Cardiac fibroblast (primary cell): ENCODE measurements at places on chromosomes 7 and 10.
A peak's percentile ranks its signal among the peaks of the same experiment; 100 is the strongest.

- no peak for DNase-seq
These were observed 26.3 kb upstream of the TSPAN33 start for GRCh38 chr7:129118182-129118581.

- peak; percentile 29 for DNase-seq
These were observed 57.5 kb downstream of the AGMO start for GRCh38 chr7:15504351-15504750.

DNA sequence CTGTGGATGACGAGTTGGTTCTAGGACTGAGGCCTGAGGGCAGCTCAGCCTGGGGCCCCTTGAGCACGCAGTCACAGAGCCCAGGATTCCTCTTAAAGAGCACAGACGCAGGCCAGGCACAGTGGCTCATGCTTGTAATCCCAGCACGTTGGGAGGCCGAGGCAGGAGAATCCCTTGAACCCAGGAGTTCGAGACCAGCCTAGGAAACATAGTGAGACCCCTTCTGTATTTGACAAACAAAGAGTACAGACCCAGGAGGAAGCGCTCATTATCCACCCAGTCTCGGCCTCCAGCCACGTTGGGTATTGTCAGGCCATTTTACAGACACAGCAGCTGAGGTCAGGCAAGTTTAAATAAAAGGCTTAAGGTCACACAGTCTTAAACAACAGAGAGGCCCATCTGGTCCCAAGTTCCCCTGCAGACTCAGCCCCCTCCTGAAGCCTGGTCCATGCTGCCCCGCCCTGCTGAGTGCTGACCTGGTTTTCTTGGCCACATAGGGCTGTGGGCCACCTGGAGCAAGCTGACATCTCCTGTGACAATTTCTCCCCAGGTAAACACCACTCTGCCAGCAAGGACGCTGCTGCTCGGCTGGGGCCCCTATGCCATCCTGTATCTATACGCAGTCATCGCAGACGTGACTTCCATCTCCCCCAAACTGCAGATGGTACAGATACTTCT lies 12.6 kb downstream of the RGR start:
- no peak for DNase-seq

GRCh38 chr7:29881724-29882123 lies 75.4 kb downstream of the WIPF3 start:
- DNase-seq: no peak

- DNase-seq: no peak
These were observed at the start of gene GOLGA7B for GRCh38 chr10:97849687-97850402. TSS of gene GOLGA7B (plus strand) at chr10:97849843. CDS start at chr10:97850304, 461 bp downstream.

DNA sequence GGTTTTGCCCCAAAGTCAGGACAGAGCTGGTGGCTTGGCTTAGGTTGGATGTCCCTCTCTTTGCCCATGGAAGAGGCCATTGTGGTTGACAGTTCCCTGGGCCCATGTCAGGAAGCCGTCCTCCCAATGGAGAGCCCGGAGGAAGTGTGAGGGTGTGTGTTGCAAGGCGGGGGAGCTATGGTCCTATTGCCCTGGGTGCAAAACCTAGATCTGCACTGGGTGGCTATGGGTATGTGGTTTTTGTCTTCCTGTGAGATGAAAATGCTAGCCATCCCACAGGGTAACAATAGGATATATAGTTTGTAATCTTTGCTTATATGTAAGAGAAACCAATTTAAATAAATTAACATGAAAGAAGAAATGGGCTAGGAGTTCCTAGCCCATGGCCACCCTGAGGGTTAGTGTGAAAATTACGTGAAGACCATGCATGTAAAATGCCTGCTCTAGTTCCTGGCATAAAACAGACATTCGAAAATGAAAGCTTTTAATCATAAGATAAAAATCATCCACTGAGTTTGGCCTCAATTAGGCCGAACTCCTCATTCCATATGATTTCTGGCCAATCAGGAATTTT lies 189.2 kb downstream of the PLPP4 start:
- no peak for DNase-seq

DNA sequence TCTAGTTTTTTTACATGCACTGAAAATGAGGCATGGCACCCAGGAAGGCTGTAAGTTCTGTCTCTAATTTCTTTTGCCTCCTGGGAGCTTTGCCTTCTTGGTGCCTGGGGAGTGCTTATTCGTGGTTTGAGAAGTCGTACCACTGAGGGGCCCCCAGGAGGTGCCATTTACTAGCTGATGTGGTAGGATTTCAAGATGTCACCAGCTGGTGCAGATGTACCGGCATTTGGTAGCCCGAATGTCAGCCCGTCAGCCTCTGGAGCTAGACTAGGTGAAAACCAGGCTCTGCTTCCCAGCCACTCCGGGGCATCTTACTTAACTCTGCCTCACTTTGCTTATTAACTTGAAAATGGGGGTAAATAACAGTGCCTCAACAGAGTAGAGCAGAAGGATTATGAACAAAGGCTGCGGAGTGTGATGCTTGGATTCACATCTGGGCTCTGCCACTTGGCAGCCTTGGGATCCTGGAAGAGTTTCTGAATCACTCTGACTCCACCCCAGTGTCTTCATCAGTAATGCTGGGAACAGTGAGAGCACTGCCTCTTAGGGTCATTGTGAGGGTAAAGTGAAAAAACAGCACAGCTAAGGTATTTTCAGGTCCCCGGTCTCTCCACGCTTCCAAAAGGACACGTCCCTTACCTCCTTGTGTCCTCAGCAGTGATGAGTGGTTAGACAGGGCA lies 31.4 kb upstream of the BTBD16 start:
- peak; percentile 39 for DNase-seq

DNA sequence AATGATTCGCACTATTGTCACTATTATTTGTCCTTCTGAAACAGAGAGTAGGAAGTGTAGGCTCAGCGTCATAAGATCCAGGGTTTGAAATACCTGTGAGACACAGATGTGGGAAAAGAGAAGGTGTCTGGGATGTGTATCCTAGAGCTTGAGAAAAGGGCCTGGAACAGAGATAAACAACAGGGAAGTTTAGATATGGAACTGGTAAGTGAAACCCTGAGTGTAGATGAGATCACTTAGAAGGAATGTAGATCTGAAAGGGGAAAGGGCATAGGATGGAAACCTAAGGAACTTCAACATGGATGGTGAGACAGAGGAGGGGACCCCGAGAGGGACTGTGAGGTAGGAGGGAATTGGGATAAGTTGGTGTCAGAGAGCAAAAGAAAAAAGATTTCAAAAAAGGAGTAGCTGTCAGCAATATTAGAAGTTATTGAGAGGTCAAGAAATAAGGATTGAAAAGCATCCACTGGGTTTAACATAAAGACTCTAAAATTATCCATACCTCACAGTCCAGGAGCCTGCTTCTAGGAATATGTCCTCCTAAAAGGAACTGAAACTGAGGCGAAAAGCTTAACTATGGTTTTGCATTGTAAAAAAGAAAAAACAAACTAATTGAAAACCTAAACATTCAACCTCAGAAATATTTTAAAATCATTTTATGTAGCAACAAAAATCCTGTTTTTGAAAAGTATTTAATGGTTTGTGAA lies 119.2 kb upstream of the NPVF start:
- DNase-seq: no peak

DNA sequence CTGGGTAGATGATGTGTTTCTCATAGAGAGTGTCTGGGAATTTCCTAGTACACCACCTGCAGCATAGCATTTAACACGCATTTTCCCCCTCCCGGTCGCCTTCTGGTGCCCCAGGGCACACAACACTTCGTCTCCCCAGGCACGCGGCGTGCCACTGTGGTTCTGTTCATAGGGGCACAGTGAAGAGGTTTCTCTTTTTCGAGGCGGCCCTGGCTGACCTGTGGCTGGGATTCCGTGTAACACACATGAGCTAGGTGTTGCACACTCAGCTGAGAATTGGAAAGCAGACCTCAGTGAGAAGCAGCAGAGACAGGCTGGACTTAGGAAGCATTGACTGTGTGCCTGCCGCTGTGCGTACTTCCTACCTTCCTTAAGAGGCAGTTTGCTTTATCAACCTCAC lies 214.3 kb upstream of the SHH start:
- DNase-seq: no peak

GRCh38 chr7:25754333-25754732 lies 397.7 kb upstream of the NFE2L3 start:
- no peak for DNase-seq

DNA sequence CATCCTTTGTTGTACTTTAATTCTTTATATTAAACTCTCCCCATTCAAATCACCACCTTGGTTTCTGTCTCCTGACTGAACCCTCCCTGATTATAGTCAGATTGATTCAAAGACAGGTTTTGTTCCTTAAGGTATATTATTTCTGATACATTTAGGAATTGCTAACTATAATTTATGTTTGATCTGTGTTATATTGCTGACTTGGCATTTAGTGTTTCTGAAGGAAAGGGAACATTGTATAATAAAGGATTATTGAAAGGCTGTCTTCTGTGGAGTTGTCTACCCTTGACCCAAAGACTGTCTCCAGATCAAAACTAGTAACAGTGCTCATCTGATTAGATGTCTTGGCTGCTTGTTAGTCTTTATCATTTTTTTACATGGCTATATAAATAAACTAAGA lies 10.3 kb downstream of the CDK1 start:
- DNase-seq: no peak

DNA sequence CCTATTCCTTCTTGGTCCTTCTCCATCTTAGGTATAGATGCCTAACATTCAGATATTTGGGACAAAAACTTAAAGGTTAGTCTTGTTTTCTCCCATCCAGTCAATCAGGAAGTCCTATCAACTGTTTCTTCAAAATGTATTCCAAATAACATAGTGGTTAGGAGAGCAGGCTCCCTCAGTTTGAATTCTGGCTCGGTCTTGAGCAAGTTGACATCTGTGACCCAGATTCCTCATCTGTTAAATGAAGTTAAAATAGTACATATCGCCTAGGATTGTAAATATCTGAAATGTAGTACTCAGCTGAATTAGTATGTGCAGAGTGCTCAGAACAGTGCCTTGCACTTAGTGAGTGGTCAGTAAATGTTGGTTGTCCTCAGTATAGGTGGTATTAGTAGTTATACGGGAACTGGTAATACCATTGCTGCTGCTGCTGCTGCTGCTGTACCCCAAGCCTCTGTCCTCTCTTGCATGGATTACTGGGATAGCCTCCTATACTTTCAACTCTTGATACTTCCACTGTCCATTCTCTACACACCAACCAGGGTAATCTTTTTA lies 58.6 kb downstream of the RALA start:
- DNase-seq: no peak

DNA sequence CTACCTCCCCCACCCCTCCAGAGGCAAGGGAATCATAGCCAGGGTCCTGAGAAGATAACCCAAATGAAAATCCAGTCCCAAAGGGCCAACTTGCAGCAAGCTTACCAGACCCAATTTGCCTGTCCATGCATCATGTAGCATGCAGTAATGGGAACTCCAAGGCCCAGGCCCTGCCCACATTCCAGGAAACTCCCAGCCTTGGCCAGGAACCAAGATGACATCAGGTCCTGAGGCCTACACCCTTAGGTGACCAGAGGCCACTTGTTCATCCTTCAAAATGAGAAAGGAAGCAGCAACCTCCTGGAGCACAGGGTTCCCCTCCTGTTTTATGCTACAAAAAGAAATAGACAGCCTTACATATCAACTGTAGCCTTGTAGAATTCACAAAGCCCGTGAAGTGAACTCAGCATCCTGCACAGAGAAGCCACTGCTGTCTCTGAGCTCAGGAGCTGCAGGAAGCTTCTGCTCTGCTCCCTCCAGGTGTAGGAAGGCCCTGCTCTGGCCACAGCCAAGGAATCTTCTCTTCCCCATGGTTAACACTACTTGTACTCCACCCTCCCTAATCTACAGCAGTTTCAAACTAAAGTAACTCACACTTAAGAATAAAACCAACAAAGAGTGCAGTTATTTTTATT lies 30.3 kb upstream of the GRB10 start:
- DNase-seq: peak; percentile 81

DNA sequence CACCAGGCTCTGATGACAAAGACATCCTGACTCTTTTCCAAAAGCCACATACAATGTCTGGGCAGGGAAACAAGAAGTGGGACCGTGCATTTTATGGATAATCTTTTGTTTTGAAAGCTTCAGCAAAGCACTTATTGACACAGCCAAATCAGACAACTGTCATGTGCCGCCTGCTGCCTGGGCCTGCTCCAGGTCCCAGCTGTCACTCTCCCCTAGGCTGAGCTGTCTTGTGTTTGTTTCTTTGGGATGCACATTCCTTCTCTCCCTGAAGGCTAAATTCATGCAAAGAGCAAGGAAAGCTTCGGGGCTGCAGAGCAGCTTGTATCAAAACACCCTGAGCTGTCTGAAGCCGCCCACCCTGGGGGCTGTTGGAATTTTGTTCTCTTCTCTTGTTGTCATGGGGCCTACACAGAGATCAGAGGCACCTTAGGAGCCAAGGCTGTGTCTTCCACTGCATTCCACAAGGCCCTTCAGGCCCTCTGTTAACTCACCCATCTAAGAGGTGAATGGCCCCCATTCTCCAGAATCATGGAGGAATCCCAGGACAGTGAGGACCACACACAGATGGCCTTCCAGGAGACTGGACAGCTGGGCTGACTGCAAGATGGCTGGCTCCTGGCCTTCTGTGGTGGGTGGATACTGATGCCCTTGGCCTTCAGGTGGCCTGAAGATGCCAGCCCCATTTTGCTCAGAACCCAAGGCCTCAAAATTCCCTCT lies 17.8 kb upstream of the SLC18A2 start:
- no peak for DNase-seq

DNA sequence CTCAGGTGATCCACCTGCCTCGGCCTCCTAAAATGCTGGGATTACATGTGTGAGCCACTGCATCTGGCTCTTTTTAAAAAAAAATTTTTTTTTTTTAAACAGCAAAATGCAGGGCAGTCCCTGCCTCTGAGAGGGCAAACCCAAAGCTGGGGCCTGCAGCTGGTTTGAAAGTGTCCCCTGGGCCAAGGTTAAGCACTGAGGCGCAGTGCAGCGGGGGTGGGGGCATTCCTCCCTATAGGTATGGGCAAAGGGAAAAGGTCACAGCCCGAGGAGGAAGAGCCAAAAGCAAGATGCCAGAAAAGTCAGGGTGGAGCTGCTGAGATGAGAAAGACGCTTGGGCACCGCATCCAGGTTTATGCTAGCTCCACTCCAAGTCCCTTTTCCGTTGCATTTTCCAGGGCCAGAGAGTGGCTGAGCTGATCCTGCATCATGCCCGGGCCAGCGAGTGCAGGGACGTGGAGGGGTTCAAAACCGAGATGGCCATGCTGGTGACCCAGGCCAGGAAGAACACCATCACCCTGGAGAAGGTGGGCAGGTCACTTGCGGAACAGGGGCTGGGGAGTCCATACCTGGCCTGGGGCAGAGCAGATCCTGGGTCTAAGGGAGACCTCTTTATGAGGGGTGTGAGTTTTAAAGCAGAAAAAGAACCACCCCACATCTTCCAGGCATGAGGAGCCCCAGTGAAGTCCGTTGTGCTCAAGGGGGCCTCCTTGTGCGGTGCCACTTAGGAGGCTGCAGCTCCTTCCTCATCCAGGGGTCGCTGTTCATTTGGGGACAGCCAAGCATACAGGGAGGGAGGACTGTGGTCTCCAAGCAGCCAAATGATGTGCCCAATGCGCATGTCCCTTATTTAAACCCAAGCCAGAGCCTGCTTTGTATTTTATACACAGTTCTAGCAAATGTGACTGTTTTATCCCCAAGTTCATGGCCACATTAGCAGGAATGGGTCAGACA lies 7.0 kb upstream of the NDUFB2 start:
- no peak for DNase-seq

GRCh38 chr7:31022726-31023125 lies 29.4 kb upstream of the ADCYAP1R1 start:
- no peak for DNase-seq

GRCh38 chr10:107619139-107619538 lies 454.6 kb upstream of the SORCS1 start:
- DNase-seq: no peak

GRCh38 chr10:127151541-127151940 lies 44.9 kb downstream of the INSYN2A start:
- DNase-seq: no peak
